ENCODE measurements at places on chromosomes 5 and 9.

- DNase-seq, result no peak
Observed at GRCh38 chr5:58999804-59000203, 416.9 kb downstream of the RAB3C start.

GRCh38 chr9:120440791-120441190 lies 139.2 kb downstream of the CDK5RAP2 start:
- DNase-seq, result no peak

GRCh38 chr9:133979921-133980863 lies 11.9 kb downstream of the VAV2 start:
- no peak for DNase-seq

DNA sequence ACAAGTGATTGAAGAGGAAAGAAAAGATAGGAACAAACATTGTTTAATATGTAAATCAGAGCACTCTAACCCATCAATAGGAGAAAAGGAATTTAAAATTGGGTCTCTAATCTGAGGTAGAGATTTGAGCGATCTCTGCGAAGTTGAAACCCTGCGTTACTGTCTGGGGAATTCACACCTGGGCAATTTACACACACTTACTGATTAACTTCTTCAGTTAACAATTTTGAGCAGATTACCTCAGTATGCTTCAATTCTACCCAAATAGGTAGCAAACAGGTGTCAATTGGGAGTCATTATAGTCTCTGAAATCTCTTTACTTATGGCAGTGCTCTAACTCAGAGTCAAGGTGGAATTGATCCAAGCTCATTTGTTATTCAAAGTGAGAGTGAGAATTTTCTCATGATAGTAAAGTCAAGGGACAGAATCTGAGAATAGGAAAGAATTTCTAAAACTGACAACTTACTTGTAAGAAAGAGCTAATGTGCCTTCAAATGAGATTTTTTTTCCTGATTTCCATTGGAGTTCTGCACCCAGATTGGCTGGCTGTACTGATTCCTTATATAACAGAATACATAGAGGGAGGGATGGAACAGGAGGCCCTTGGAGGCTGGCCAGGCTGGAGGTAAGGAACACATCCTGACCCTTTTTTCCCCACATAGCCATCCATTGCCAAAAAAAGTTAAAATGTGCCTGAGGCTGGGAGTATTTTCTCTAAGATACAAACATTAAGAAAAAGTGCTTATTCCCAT lies 27.1 kb upstream of the IFNA14 start:
- no peak for DNase-seq

DNA sequence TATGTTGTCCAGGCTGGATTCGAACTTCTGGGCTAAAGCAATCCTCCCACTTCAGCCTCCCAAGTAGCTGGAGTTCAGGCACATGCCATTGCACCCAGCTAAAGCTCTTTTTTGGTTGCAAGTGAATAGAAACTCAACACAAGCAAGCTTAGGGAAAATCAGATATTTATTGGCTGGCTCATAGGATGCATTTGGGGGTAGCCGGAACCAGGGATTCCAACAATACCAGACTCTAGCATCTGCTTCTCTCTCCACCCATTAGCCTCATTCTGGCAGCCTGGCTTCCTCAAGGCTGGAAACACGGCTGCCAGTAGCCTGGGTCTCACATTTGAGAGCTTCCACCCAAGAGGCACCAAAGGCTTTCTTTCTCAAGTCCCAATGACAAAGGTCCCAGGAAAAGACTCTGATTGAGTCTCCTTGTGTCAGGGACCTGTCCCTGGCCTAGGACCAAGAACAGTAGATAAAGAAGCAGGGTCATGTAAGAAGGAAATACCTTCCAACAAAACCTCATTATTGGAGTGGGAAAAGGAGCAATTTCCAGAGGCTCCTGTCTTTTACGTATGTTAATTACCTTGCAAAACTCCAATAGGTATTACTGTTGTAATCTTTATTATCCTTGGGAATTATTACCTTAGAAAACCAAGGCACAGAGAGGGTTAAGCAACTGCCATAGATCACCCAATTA lies 23.0 kb upstream of the B4GALT1 start:
- DNase-seq, result no peak

DNA sequence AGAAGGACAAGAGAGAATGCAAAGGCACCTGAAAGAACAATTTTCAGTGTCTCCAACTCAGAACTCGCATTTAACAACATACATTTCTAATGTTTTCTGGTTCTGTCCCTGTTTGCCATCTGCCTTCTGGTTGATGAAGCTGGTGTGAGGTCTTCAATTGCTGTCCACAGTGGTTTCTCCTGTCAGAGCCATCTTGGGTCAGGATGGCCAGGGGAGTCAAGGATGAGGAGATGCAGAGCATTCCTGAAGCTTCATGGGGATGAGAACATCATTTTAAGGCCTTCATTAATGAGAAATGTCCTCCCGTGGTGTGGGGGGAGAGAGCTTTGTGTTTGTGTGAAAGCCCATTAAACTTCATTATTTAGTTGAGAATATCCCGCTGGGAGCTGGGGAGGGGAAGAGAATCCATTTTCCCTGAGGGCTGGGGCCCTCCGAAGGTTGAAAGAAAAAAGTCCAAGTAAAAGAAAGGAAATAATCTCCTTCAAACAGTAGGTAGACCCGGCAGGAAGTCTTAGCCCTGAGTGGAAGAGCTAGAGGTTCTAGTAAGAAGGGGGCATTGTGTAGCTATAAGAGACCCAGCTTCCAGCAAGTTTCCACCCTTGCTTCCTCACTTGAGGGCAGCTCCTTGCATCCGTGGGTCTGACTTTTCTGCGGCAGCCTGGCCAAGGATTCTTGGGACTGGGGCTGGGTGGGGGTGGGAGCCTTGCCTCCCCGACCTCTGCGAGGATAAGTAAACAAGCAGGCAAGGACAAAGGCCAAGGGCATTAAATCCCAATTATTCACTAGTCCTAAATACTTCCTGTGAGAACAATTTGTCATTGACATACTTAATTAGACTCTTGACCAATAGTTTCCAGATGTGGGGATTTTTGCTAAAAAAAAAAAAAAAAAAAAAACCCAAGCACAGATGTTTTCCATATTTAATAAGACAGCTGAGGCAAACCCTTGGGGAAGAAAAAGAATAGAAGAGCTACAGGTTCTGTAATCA lies 119.2 kb downstream of the MSX2 start:
- DNase-seq, result no peak

- DNase-seq, result no peak
Observed at GRCh38 chr5:88669371-88670050, 213.5 kb downstream of the MEF2C start.

GRCh38 chr5:42953041-42953440 lies 87.1 kb downstream of the ANXA2R start:
- DNase-seq, result no peak

DNA sequence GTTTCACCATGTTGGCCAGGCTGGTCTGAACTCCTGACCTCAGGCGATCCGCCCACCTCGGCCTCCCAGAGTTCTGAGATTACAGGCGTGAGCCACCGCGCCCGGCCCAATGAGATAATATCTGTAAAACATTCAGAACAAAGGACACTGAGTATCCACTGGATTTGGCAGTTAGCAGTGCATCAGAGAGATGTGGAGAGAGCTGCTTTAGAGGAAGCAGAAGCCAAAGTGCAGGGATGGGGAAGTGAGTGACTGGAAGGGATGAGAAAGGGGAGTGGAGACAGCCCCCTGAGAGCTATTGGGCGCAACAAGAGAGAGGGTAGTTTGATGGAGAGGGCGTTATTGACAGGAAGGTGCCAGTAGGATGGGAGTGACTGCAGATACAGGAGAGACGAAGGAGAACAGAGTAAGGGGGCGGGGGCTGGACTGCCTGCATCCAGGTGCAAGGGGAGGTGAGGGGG lies 157.5 kb upstream of the SHB start:
- no peak for DNase-seq

DNA sequence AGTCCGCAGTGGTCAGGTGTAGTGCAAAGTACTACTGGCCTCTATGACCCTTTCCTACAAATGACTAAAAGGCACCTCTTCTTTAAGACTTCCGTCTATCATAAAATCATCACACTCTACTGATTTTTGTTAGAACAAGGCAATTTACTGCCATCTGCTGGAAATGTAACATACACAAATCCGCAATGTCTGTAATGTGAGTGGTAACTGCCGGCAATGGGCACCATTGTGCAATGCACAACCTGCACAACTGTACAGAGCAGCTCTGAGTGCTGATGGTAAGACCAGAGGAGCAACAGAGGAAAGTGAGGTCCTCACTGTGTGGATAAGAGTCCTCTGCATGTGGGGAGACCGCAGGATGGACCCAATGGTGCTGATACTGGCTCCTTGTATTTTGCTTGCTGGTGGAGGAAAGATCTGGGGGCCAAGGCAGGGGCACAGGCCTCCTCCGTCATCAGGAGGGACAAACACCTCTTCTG lies 103.7 kb downstream of the ATPSCKMT start:
- no peak for DNase-seq

- DNase-seq, result no peak
Observed at GRCh38 chr5:113606298-113607134, 93.0 kb downstream of the YTHDC2 start.

DNA sequence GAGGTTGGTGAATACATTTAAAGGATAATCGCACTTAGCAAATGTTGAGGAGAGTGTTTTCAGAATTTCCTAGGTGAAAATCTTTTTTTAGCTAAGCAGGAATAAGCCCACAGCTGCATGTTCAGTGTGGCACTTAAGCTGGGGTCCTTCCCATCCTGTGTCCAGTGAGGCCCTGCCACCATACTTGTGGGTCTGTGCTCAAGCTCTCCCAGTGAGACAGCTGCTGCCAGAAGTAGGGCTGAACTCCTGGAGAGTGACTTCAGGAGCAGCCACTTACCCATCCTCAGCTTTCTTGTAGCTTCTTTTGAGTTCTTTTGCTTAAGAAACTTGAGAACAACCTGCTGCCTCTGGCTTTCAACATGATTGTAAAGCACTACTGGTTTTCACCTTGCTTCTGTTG lies 110.0 kb upstream of the DHFR start:
- DNase-seq, result no peak

- no peak for DNase-seq
Observed at GRCh38 chr5:172881691-172882370, 47.8 kb downstream of the ERGIC1 start.

DNA sequence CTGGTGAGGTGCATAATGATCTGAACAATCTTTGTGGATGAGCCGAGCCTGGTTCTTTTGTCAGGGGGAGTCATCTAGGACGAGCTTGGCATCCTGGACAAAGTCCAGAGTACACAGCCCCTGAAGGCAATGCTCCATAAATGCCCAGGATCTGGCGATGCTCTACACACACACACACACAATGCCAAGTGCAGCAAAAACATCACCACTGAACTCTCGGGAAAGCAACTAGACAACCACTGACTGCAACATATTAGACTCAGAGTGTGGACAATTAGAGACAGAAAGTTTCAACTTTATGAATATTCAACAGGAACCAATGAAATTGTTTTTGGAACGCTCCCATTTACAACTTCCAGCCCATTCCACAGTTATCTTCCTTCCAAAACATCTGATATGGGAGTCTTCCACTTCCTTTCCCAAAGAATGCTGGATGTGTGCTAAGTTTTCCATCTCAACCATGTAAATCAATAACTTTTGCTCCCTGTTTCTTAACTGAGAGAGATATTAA lies 227.6 kb upstream of the ANKRD55 start:
- no peak for DNase-seq

DNA sequence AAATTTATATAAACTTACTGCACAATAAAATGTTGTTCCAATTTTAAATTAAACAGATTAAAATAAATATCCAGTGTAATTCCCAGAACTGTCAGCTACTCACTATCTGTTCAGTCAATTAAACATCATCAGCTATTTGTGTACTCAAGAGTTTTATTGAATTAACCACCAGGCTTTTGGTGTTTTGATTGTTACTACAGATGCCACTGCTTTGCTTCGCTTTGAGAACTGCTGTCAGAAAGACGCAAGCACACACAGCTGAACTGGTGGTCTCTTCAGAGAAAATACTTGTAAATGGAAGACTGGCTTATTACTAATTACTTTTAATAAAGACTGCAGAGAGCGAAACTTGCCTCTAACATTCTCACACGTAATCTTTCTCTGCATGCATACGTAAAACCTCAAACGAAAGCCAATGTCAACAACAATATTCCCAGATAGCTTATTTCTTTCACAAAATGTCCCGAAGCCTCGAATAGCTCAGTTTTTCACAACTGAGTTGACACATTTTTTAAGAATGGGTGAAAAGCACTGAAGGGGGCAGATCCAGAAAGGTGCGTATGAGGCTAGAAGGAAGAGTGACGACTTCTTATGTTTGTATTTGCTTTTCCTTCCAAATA lies 259.6 kb upstream of the RPS23 start:
- DNase-seq, result no peak

DNA sequence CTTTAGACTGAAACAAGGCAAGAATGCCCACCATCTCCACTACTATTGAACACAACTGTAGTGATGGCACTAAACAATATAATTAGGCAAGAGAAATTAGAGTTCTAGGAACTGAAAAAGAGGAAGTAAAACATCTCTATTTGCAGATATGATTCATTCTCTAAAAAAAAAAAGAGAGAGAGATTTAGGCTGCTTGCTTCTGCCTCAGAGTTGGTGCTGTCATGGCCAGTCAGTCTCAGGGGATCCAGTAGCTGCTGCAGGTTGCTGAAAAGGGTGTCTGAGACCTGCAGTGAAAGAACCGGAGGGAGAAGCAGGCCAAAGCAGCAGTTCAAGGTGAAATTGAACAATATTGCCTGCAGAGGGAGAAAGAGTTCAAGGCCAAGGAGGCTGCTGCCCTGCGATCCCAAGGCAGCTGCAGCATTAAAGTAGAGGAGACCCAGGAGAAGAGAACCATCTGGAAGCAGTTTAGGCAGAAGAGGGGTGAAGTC lies 72.5 kb downstream of the AP3B1 start:
- no peak for DNase-seq

DNA sequence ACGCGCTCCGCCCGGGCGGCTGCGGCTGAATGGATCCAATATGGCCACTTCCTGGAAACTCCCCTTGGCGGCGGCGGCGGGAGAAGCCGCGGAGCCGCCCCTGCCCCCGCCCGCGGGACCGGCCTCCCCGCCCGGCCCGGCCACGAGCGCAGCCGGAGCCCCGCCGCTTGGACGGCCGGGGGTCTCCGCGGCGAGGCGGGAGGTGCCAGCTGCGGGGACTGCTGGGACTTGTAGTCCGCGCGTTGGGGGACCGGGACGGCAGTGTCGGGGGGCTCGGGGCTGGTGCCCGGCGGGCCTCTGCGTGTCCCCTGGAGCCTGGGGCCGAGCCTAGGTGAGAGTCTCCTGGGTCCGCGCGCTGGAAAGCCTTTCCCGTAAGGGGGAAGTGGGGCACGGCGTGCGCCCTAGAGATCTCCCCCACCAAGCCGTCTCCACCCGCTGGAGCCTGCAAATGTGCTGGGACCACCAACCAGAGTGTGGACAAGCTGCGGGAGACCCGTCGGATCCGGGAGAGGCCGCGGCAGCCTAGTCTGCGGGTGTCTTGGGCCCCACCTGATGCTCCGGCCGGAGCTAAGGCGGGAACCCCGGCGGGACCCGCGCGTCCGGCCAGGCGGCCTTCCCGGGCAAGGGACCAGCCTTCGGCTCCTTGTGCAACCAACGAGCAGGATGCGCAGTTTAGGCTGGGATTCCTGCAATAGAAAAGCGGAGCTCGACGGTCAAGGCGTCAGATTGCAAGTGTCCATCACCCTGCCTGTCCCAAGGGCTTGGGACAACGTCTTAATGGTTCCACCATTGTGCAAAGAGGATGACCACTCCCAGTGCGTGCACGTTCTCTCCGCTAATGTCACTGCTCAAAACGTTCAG lies at the start of gene SEPTIN8:
Gene SEPTIN8 (minus strand): TSS at position 31 of the 861 bp plus-strand sequence. CDS start 102 bp downstream, outside the sequence.
- DNase-seq, result no peak

- DNase-seq, result no peak
Observed at GRCh38 chr5:89041249-89041779, 158.3 kb upstream of the MEF2C start.

Data from stimulated activated CD4-positive, alpha-beta T cell treated with anti-CD3 and anti-CD28 coated beads, Interleukin-12 subunit alpha, Interleukin-12 subunit beta, amount 100 ng/mL, for 48 hours (primary cell).